ENCODE measurements at places on chromosomes 3 and 15.

- DNase-seq, result no peak
Observed at GRCh38 chr3:38630606-38631005, 18.9 kb downstream of the SCN5A start.

DNA sequence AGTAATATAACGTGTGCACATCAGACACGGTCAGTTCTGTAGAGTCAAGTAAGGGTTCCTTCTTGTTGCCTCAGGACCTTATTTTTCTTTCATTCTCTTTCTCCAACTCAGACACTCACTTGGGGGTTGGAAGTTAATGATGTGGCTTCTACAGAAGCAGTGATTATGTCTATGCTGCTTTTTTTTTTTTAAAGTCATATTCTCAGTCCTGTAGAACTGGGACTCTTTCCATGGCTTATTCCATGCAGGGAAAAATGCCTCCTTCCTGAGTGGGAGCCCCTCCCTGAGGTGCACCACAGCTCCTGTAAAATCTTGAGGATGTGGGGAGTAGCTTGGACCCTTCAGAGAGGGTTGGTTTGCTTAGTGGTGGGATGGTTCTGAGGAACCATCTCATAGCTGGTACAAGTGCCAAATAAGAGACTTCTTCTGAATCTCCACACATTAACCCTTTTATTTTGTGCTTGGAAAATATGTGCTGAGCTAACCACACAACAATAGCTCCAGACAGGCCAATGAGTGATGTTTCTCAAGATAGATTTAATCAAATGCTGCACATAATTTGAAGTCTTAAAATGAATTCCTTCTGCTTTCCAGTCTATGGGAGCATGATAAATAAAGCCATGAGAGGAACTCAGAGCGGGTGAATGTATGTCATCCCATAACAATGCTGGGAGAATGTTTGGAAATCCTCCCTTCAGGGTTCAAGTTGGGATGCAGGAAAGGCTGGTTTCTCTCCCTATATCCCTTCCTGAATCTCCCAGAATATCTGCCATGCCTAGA is 23.3 kb upstream of the FSTL1 start:
- no peak for DNase-seq

DNA sequence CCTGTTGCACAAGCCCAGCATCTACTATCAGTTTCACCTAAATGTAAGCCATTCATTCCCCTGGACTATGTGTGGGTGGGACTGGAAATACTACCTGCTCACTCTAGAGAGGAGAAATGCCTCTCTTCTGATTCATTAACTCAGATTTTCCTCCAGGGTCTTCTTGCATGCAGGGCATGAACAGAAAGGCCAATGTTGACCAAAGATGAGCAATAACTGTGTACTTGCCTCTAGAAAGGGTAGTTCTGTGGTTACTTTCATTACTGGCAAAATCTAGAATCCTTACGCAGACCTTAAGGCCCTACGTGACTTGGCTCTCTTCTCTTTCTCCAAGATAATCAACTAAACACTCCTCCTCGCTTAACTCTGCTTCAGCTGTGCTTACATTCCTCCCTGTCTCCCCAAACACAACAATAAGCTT is 81.4 kb upstream of the PSMD6 start:
- no peak for DNase-seq

DNA sequence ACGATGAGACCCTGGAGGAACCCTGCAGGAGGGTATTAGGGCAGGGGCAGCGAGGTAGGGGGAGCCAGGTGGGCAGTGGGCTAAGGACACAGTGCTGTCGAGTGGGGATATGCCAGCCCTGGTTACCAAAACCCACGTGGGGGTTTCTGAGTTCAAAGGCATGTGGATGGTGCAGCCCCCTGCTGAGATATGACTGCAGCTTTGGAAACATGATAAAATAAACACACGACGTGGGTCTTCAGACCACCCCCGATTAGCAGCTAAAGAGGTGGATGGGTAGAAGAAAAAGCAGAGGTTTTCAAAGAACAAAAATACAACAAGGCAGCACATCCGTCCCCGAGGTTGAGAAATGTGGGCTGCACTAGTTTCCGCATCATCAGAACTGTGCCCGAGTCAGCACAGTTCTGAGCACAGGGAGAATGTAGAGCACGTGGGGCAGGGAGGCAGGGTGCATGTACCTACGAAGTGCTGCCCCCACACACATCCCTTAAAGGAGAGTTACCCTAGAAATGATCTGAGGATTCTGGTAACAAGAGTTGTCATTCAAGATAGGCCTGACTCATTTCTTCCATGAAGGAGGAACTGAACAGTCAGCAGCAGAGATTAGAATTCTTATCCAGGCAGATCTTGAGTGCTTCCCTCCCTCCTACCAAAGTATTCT is 121.3 kb downstream of the RPLP1 start:
- no peak for DNase-seq

GRCh38 chr3:127162947-127163645 is 29.8 kb upstream of the PRR23E start:
- DNase-seq, result no peak

- DNase-seq, result no peak
Observed at GRCh38 chr15:26073430-26074333, 210.6 kb upstream of the ATP10A start.

GRCh38 chr15:89002281-89002761 is 85.9 kb upstream of the ABHD2 start:
- no peak for DNase-seq

GRCh38 chr3:71451812-71452211 is 131.7 kb downstream of the FOXP1 start:
- no peak for DNase-seq

GRCh38 chr3:151483488-151483887 is 22.6 kb upstream of the IGSF10 start:
- DNase-seq, result no peak

DNA sequence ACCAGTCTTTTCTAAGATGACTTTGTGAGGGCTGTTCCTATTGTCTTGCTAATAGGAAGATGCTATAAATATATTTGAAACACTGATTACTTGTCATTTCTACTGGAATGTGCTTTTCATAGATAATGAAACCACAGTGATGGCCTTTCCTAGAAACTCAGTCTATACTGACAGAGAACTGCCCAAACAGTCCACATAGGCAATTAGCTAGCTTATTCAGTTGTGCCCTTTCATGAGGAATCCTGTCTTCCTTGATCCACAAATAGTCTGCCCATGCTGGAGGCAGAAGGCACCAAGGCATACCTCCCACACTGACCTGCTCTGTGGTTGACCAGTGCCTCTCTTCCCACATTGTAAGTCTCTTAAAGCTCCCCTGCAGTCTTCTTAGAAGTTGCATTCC is 135.9 kb downstream of the CMSS1 start:
- no peak for DNase-seq

DNA sequence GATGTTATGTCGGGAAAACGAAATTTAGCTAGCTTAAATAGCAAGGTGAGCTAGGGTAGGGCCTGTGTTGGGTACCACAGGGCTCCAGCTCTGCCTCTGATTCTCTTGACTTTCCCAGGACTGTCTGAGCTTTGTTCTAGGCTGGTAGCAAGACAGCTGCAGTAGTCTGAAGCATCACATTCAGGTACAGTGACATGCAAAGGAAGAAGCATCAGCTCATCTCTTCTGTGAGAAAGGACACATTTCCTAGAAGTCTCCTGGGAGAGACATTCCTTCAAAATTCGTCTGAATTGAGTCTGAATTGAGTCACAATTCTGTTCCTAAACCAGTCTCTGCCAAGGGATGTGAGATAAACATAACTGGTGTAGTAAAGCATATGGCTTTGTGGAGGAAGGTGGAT is 8.5 kb upstream of the UBXN7 start:
- no peak for DNase-seq

- DNase-seq, result no peak
Observed at GRCh38 chr3:42745776-42746454, 27.1 kb downstream of the CCDC13 start.
